ENCODE measurements at places on chromosomes 3 and 15.
A peak's percentile ranks its signal among the peaks of the same experiment; 100 is the strongest.

DNA sequence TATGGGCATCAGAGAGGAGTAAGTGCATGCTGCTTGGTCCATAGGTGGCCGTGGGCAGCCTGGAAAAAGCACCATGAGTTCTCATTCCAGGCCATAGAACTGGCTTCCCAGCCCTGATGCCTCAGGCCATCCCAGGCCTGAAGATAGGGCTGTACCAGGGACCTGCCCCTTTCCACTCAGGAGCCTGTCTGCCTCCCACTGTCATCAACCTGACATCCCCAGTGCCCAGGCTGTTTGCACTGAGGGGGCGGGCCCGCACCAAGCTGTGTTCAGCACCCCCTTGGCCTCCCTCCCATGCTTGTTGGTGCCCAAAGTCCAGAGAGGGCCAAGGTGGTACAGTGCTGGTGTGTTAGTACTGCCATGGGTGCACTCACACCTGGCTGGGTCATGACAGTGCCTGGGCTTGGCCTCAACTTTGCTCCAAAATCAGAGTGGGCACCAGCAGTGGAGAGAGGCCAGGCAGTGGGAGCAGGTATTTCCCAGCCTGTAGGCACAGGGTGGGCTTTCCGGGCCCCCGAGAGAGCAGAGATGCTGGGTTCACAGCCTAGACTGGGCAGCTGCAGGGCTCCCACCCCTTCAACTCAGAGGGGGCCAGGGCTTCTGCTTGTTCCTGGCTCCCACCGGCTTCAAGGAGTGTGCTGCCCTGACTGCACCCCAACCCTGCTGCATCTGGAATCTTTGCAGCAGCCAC, 556.1 kb downstream of the SI start:
- no peak for DNase-seq

- DNase-seq: no peak
These were observed 41.2 kb downstream of the ZNF710 start for GRCh38 chr15:90042356-90042755.

GRCh38 chr3:194301730-194302129, 49.4 kb downstream of the CPN2 start:
- no peak for DNase-seq

GRCh38 chr15:87564681-87565080, 691.9 kb downstream of the NTRK3 start:
- no peak for DNase-seq

DNA sequence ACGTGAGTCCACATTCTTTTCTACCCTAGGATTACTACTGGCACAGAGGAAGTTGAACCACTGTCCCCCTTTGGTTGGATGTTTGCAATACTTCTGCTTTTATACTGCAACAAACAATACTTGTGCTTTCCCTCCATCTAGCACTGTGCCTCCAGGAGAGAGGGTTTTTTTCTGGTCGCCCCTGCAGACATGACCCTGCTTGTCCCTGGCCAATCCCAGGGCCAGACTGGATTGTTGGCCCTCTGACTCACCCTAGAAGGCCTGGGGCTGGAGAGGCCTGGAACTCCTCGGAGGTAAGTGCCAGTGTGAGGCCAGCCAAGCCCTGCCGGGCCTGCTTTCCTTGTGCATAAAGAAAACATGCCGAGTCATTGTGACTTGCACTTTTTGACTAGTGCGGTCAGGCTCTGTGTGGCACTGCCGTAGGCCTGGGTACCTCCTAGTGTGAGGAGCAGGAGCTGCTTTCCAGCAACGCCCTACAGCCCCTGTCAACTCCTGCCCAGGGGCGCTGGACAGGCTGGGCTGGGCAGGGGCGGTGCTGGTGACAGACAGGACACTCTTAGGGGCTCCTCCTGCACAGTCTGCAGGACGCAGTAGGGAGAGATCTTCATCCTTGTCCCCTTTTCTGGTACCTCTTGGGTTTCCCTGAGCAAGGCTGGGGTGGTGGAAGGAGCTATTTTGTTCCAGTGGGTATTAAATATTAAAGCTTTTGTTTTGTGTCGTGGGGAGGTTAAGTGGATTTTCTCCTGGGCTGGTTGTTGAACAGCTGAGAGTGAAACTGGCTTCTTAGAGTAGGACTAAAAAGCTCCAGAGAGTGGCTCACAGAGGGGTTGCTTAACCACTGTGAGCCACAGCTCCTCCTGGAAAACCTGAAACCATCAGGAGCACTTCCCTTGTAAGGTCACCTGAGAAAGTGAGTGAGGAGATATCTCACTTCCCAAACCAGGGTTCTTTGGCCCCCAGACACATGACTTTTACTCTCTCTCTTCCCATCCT, 14.4 kb upstream of the TKT start:
- DNase-seq: peak; percentile 65

GRCh38 chr3:17233398-17233800, 348.6 kb downstream of the PLCL2 start:
- peak; percentile 70 for DNase-seq

DNA sequence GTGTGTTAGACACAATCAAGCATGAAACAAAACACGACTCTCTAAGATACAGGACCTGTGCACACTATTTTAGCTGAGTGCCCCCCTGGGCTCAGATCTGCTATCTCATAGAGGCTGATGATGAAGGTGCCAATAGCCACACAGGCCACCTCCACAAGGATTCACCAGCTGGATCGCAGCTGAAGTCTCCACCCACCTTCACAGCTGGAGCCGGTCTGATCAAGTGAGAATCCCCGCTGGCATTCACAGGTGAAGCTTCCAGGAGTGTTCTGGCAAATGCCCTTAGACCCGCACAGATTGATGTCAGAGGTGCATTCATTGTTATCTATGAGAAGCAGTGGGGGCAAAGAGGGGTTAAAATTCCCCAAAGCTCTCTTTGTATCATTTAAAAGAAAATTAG, 90.1 kb downstream of the DUT start:
- DNase-seq: no peak

DNA sequence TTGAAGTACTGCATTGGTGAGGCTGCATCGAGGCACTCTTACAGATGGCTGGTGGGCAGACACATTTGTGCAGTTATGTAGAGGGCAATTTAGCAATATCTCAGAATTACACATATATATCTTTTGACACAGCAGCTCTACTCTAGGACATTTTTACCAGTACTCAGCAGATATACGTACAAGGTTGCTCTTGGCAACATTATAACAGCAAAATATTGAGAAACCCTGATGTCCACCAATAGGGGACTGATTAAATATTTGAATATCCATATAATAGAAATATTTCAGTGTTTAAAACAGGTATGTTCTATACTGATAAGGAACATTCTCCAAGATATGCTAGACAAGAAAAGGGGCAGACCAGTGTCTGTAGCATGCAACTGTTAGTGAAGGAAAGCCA, 7.9 kb upstream of the FBXO22 start:
- DNase-seq: no peak

GRCh38 chr3:52085681-52086282, 29.4 kb upstream of the DUSP7 start:
- DNase-seq: no peak
